B cell (primary cell): ENCODE measurements at places on chromosomes 1 and 21.

- H3K4me1 ChIP-seq, result peaks cover 26% of the 10 kb centered on the region
- peak; percentile 7 for DNase-seq
- no peak overlapping the region for H3K4me3 ChIP-seq
- no peaks in the 10 kb centered on the region for H3K36me3 ChIP-seq
These were observed 1.4 kb upstream of the POFUT2 start for GRCh38 chr21:45289134-45289533.

- no peak overlapping the region for H3K4me3 ChIP-seq
- no peaks in the 10 kb centered on the region for H3K36me3 ChIP-seq
- no peak overlapping the region for H3K27ac ChIP-seq
- no peaks in the 10 kb centered on the region for H3K4me1 ChIP-seq
- no peak for DNase-seq
- H3K27me3 ChIP-seq, result no peaks in the 10 kb centered on the region
These were observed 455.3 kb downstream of the KCNT2 start for GRCh38 chr1:196152975-196153374.

DNA sequence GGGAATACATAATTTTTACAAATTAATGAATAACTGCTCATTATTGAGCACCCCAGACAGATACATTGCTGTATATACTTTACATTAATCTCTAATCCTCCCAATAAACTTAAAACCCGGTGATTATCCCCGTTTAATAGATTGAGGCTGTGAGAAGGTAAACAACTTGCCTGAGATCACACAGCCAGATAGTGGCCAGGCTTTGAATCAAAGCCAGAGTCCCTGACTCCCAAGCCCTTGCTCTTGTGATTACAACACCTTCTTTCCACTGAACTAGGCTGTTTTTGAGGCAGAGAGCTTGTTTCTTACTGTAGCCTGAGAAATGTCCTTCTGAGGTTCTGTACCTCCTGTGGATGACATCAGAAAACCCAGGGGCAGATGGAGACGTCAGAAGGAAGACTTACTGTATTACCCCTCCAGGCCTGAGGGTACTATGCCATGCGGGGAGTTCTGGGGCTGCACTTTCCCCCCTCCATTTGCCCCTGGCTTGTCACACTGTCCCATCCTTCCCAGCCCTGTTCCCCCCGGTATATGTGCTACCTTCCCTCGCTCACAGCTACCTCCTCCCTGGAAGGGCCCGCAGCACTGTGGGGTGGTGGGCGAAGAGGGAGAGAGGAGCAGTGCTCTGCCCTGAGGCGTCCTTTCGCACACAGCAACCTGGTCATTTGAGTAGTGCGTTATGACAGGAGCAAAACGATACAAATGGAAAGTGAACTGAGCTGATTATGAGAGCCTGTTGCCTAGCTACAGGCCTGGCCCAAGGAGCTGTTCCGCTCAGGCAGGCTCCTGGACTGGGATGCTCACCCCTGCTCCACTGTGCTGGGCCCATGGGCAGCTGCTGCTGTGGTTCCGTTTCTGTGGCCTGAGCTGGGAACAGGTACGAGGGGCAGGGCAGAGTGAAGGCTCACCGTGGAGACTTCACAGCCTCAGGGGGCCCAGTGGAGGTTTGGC lies 4.6 kb downstream of the KCNC4 start:
- no peak overlapping the region for H3K4me3 ChIP-seq
- H3K27ac ChIP-seq, result no peak overlapping the region
- H3K36me3 ChIP-seq, result no peaks in the 10 kb centered on the region
- H3K27me3 ChIP-seq, result peaks cover 8% of the 10 kb centered on the region

DNA sequence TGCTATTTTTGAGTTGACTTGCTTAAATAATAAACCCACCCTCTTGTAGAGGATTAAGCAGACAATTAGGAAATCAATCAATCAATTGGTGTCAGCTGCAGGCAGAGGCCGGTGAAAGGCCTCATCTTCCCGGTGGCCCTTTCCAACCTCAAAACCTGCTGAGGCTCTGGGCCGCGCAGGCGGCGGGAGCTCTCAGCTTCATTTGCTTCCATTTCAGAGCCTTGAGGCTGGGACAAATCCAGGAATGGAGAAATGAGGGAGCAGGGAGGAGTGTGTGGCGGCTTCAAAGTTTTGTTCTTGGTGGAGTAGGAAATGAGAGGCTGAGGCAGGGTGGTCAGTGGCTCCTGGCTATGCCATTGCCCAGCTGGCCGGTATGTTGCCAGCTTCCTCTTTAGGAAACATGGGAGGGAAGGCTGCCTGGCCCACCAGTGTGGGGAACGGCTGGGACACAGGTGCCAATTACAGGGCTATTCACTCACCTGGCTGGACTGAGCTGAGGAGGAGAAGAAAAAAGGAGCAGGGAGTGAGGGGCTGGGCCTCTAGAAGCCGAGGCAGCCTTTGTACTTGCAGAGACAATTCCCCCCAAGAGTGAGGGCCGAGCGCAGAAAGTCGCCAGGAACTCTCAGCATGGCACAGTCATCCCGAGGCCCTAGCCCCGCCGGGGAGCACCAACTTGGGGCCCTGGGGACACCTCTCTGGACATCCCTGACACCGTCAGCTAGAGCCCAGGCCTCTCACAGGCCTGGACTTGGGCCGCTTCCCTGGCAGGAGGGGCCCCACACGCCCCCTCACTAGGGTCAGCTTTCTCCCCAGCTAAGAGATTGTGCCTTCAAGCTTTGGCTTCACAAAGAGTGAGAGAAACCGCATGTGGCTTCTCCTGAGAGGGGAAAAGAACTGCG lies 4.4 kb downstream of the POU3F1 start:
- no peak for DNase-seq
- peaks cover 68% of the 10 kb centered on the region for H3K27me3 ChIP-seq
- H3K4me3 ChIP-seq, result no peak overlapping the region
- peaks cover 18% of the 10 kb centered on the region for H3K4me1 ChIP-seq
- no peak overlapping the region for H3K27ac ChIP-seq
- H3K36me3 ChIP-seq, result no peaks in the 10 kb centered on the region

DNA sequence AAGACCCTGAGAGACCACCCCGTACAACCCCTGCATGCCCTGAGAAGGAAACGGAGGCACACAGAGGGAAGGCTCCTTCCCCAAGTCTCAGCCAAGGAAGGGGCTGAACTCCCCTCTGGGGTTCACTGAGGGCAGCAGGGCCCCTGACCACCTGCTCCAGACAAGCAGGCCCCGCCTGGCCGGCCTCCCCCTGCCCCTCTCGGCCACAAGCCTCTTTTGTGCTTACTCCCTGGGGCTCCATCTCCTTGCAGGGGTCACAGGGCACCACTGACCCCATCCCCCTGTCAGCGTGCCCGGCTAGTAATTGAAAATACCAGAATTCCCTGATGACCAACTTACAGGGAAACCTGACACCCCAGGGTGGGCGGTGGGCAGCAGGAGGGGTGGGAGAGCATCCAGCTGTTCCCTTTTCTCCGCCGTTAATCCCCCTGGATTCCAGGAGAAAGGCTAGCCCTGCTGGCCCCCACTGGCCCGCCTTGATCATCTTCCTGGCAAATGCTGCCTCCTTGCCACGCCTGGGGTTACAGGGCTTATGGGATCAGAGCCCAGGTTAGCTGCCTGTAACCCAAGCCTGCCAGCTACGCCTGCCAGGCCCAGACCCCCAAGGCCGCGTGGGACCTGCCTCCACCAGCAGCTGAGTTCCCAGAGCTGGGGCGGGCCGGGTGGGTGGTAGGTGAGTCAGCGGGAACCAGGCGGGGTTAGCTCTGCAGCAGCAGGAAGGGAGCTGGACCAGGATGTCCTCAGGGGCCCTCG lies 96.1 kb downstream of the LACTBL1 start:
- DNase-seq, result no peak
- no peak overlapping the region for H3K4me3 ChIP-seq
- H3K4me1 ChIP-seq, result no peaks in the 10 kb centered on the region
- H3K36me3 ChIP-seq, result no peaks in the 10 kb centered on the region

- H3K36me3 ChIP-seq, result no peaks in the 10 kb centered on the region
- H3K27me3 ChIP-seq, result no peaks in the 10 kb centered on the region
- DNase-seq, result no peak
- H3K27ac ChIP-seq, result no peak overlapping the region
These were observed 1.5 kb downstream of the FABP3 start for GRCh38 chr1:31371121-31371959.

GRCh38 chr1:196527919-196528318 lies 80.3 kb downstream of the KCNT2 start:
- no peak for DNase-seq
- no peak overlapping the region for H3K27ac ChIP-seq
- no peaks in the 10 kb centered on the region for H3K27me3 ChIP-seq
- no peaks in the 10 kb centered on the region for H3K4me1 ChIP-seq
- no peaks in the 10 kb centered on the region for H3K36me3 ChIP-seq
- no peak overlapping the region for H3K4me3 ChIP-seq

GRCh38 chr1:84267476-84267875 lies 34.0 kb upstream of the SAMD13 start:
- peaks cover 17% of the 10 kb centered on the region for H3K4me1 ChIP-seq
- no peak for DNase-seq
- H3K27ac ChIP-seq, result no peak overlapping the region
- no peaks in the 10 kb centered on the region for H3K27me3 ChIP-seq

DNA sequence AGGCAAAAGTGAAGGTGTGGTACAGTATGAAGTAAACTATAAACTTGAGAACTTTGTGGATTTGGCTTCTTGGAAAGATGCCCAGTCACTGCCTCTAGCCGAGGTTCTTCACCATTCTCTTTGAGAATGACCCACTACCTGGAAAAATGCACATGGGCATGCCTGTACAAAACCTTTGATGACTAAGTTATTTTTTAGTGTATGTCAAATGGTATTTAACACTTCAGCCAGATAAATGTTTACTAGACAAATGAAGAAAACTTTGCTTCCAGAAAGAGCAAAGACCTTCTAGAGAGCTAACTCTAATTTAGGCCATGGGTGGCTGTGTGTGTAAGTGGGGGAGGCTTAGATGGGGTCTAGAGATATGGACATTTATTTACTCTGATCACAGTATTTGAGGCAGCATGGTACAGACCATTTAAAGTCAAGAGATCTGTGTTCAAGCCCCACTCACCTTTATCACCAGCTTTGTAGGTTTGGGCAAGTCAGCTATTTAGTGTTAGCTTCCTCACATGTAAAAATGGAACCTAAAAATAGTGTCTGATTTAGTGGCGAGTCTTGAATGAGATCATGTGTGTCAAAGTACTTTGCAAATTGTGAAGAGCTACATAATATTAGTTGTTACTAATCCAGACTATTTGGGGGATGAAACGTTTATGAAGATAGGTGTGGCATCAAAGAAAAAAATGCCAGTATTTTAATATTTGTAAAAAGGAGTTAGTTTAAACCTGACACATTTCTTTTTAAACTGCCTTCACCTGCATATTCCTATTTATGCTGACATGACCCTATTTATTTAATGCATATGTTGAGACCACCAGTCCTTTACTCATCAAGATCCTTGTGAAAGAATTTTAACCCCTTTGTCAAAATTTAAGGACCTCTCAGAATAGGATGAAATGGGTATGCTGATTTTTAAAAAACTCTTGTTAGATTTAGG lies 20.2 kb downstream of the NFYC start:
- H3K36me3 ChIP-seq, result no peaks in the 10 kb centered on the region
- H3K4me1 ChIP-seq, result peaks cover 60% of the 10 kb centered on the region
- peak overlapping the region; percentile 87 for H3K4me3 ChIP-seq
- H3K27ac ChIP-seq, result peak overlapping the region; percentile 94

DNA sequence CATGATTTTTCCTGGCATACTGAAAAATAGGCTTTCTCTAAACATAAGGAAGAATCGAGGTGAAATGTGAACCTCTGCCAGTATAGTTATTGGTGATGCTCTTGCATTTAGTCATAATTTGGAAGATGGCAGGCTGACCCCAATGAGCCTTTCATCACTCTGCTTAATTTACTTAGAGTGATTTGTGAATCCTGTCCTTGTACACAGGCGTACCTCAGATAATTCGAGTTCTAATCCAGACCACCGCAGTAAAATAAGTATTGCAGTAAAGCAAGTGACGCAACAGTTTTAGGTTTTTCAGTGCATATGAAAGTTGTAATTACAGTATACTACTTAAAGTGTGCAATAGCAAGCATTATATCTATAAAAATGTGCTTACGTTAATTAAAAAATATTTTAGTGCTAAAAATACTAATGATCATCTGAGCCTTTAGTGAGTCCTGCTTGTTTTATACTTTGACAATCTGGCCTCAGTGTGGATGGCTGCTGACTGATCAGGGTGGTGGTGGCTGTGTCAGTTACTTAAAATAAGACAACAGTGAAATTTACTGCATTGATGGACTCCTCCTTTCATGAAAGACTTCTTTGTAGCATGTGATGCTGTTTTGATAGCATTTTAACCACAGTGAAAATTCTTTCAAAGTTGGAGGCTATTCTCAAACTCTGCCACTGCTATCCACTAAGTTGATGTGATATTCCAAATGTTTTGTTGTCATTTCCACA lies 1.7 kb downstream of the PKNOX1 start:
- peaks cover 26% of the 10 kb centered on the region for H3K4me1 ChIP-seq
- H3K36me3 ChIP-seq, result no peaks in the 10 kb centered on the region
- no peaks in the 10 kb centered on the region for H3K27me3 ChIP-seq
- peak overlapping the region; percentile 65 for H3K4me3 ChIP-seq
- H3K27ac ChIP-seq, result no peak overlapping the region

GRCh38 chr1:202014915-202015661 lies 4.7 kb downstream of the ELF3 start:
- H3K27ac ChIP-seq, result no peak overlapping the region
- H3K36me3 ChIP-seq, result no peaks in the 10 kb centered on the region
- no peak for DNase-seq
- no peak overlapping the region for H3K4me3 ChIP-seq
- H3K4me1 ChIP-seq, result no peaks in the 10 kb centered on the region

DNA sequence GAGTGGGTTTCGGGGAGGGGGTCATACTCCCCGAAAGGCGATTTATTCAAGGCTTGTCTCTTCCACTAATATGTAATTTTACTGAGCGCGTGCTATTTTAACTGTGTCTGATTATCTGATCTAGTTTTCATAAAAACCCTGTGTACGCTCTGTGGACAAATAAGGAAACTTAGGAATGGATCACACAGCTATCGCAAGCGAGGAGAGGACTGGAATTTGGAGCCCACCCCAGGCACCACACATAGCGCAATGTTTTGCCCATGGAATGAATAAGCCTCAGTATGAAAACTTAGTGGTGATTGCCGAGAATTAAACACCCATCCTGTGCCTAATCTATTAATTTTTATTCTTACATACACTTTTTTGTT lies 9.8 kb upstream of the RAB42 start:
- peak overlapping the region; percentile 82 for H3K27ac ChIP-seq
- no peak for DNase-seq
- H3K36me3 ChIP-seq, result peaks cover 11% of the 10 kb centered on the region
- peaks cover 15% of the 10 kb centered on the region for H3K4me1 ChIP-seq
- H3K4me3 ChIP-seq, result peak overlapping the region; percentile 72
- H3K27me3 ChIP-seq, result no peaks in the 10 kb centered on the region
